H9 (cell line): ENCODE measurements at places on chromosomes 16 and 17. TPM values are rescaled to one million over a fixed set of nuclear protein-coding genes. Genes with fewer than 3 reads are reported as not detected.

Gene XAF1
- not detected in 2 replicates for total RNA-seq

Gene GNGT2
- 0.42 and 1.1 TPM in 2 replicates for total RNA-seq

Gene SLC5A11
- total RNA-seq: 0.15 and 0.22 TPM in 2 replicates

Gene CXCL16
- 4.2 and 4.5 TPM in 2 replicates for total RNA-seq

Gene FOXC2
- total RNA-seq: 0.07 TPM in 1 of 2 replicates, not detected in the other

Gene AATK
- 2.3 and 2.4 TPM in 2 replicates for total RNA-seq

Gene FOXL1
- total RNA-seq: 0.09 and 0.18 TPM in 2 replicates

Gene ZG16
- total RNA-seq: not detected in 2 replicates

Gene SMTNL2
- 0.77 and 1.6 TPM in 2 replicates for total RNA-seq

Gene MIEN1
- 45.2 and 50.8 TPM in 2 replicates for total RNA-seq

Gene CLEC18C
- 0.11 TPM in 1 of 2 replicates, not detected in the other for total RNA-seq

Gene TNFRSF17
- total RNA-seq: not detected in 2 replicates

Gene TMEM204
- total RNA-seq: not detected in 2 replicates

Gene MMP2
- total RNA-seq: 22.4 and 23.1 TPM in 2 replicates

Gene ACE
- 4.8 and 5.4 TPM in 2 replicates for total RNA-seq

Gene LPO
- total RNA-seq: 0.11 and 0.17 TPM in 2 replicates

Gene ODAD4
- 1.3 and 2.1 TPM in 2 replicates for total RNA-seq

Gene RAMP2
- total RNA-seq: 10.9 and 11.7 TPM in 2 replicates
